GM23338 (cell line): ENCODE measurements at places on chromosomes 6 and 20. TPM values are rescaled to one million over a fixed set of nuclear protein-coding genes. Genes with fewer than 3 reads are reported as not detected.

DNA sequence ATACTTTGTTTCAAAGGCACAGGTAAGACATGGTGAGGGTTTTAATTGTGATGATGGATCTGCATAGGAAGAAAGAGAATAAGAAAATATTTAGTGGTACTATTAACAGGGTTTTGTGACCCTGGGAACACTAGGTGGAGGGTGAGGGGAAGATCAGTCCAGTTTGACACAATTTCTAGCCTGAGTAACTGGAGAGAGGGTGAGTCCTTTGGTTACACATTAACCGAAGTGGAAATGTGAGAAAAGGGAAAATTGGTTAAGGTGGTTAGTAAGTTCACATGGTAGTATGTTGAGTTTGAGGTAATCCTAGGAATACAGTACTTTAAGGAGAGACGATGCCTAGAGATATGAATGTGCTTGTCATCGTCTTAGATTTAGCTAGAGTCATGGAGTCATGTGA, 54.8 kb upstream of the POU3F2 start:
- no peak overlapping the region for H3K27ac ChIP-seq
- DNase-seq: no peak
- no peaks in the 10 kb centered on the region for H3K27me3 ChIP-seq
- H3K4me1 ChIP-seq: peaks cover 13% of the 10 kb centered on the region

GRCh38 chr6:106757267-106757666, 127.9 kb downstream of the QRSL1 start:
- H3K4me3 ChIP-seq: no peak overlapping the region
- no peaks in the 10 kb centered on the region; the same call in 1 of the 2 replicates for H3K4me1 ChIP-seq
- no peaks in the 10 kb centered on the region for H3K27me3 ChIP-seq
- DNase-seq: no peak
- H3K36me3 ChIP-seq: 0 out of 2 replicates have a peak, but pooled peaks cover 8% of the 10 kb centered on the region

DNA sequence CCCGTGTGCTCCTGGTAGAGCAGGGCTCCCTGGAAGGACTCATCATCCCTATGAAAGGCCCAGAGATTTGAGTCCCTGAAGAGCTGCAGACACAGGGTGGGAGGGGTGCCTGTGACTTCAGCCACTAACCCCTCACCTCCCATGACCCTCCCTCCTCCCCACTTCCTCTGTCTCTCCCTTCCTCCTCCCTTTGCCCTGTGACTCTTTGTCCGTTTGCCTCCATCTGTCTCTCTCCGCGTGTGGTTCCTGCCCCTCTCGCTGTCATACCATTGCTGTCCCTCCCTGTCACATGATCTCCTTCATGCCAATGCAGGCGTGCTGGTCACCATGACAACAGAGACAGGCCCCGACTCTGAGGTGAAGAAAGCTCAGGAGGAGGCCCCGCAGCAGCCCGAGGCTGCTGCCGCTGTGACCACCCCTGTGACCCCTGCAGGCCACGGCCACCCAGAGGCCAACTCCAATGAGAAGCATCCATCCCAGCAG, 19.0 kb downstream of the EPB41L1 start:
- no peak overlapping the region for H3K27ac ChIP-seq
- DNase-seq: peak; percentile 88
- peaks cover 20% of the 10 kb centered on the region for H3K4me1 ChIP-seq
- H3K36me3 ChIP-seq: no peaks in the 10 kb centered on the region

DNA sequence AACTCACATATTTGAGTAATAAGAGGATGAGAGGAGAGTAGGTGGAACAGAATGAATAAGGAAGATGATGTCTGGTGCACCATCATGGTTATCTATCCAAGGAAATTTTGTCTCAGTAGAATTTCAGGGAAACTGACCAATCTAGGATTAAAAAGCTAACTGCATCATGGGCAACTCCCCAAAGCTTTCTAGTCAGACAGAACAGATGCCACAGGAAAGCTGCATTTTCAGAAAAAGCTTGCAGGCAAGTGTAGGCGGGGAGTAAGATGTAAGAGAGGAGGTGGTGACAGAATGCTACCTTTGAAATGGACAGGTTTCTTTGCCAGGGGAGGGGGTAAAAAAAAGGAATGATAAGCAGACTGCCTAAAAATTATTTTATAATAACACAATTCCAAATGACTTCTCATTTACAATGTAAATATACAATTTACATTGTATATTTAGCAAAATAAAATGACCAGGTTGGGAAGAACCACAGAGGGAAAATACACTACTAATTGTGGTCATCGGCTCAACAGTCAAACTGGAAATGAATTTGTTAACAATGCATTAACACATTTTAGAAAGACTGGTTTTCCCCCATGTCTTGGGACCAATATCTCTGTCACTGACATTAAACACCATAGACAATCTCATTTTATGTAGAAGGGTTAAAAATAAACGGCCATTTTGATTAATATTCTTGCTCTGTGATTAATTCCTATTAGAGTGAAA, 15.1 kb downstream of the NHSL1 start:
- peak overlapping the region; percentile 84 for H3K27ac ChIP-seq
- H3K4me1 ChIP-seq: peaks cover 45% of the 10 kb centered on the region
- H3K4me3 ChIP-seq: 0 out of 2 replicates have a peak overlapping the region, but pooled peaks have one; percentile 37

Gene EPM2A
- 3.5 and 3.7 TPM in 2 replicates for polyA plus RNA-seq

DNA sequence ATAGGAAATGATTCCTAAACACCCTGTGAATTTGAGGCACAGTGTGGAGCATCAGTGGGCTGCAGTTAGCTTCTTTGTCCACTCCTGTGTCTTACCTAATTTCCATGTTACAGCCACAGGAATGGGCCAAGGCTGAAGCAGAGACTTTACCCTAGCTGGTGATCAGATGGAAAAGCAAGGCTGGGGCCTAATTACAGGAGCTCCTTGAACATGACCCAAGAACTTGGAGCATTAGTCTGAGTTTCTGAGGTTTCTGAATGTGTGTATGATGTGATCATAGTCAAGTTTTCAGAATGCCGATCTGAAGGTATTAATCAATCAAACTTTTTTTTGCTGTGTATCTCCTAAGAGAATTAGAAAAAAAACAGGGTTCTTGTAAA, 18.0 kb downstream of the HECA start:
- no peak for DNase-seq
- no peak overlapping the region for H3K4me3 ChIP-seq
- no peaks in the 10 kb centered on the region for H3K36me3 ChIP-seq
- H3K4me1 ChIP-seq: peaks cover 15% of the 10 kb centered on the region; the same call in 1 of the 2 replicates

GRCh38 chr6:168884646-168885086, 369.0 kb downstream of the THBS2 start:
- peaks cover 5% of the 10 kb centered on the region; the same call in 1 of the 2 replicates for H3K27me3 ChIP-seq
- no peaks in the 10 kb centered on the region for H3K4me1 ChIP-seq
- H3K27ac ChIP-seq: no peak overlapping the region
- H3K4me3 ChIP-seq: peak overlapping the region; percentile 30; the same call in 1 of the 2 replicates

GRCh38 chr20:1879369-1879768, 15.8 kb upstream of the SIRPA start:
- H3K4me1 ChIP-seq: no peaks in the 10 kb centered on the region; the same call in 1 of the 2 replicates
- no peak overlapping the region for H3K4me3 ChIP-seq
- H3K27me3 ChIP-seq: no peaks in the 10 kb centered on the region
- no peak overlapping the region for H3K27ac ChIP-seq
- H3K36me3 ChIP-seq: no peaks in the 10 kb centered on the region

- no peak overlapping the region for H3K27ac ChIP-seq
- no peaks in the 10 kb centered on the region for H3K27me3 ChIP-seq
- no peaks in the 10 kb centered on the region for H3K4me1 ChIP-seq
- no peaks in the 10 kb centered on the region for H3K36me3 ChIP-seq
These were observed 56.1 kb downstream of the NFATC2 start for GRCh38 chr20:51486197-51487005.

- peak; percentile 59 for DNase-seq
- H3K4me3 ChIP-seq: no peak overlapping the region
- no peaks in the 10 kb centered on the region for H3K27me3 ChIP-seq
- H3K27ac ChIP-seq: peak overlapping the region; percentile 45; the same call in 1 of the 2 replicates
These were observed 223.2 kb upstream of the ECI2 start for GRCh38 chr6:4358414-4359107.

DNA sequence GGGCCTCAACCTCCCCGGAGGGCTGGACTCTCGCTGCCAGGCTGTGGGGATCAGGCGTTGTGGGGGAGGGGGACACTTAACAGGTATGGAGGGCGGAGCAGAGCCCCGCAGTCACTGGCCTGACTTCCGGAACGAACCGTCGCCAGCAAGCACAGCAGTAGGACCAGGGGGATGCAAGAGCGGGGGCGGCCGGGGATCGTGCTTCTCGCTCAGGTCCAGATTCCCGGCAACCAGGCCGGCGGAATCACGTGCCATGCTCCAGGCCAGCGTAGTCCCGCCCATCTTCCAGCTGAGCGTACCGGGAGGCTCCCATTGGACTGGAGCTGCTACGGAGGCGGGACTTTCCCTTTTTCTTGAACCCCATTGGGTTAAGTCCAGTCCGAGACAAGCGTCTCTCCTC, 10.0 kb upstream of the POU5F1 start:
- no peaks in the 10 kb centered on the region; the same call in 1 of the 2 replicates for H3K36me3 ChIP-seq
- no peaks in the 10 kb centered on the region for H3K27me3 ChIP-seq
- H3K4me1 ChIP-seq: peaks cover 32% of the 10 kb centered on the region
- DNase-seq: peak; percentile 95

GRCh38 chr6:137490961-137491360, 3.2 kb downstream of the OLIG3 start:
- no peaks in the 10 kb centered on the region for H3K36me3 ChIP-seq
- H3K27me3 ChIP-seq: peaks cover 100% of the 10 kb centered on the region
- H3K27ac ChIP-seq: no peak overlapping the region
- H3K4me3 ChIP-seq: peak overlapping the region; percentile 72
- H3K4me1 ChIP-seq: peaks cover 72% of the 10 kb centered on the region

- H3K4me3 ChIP-seq: no peak overlapping the region
- H3K27ac ChIP-seq: no peak overlapping the region
- no peaks in the 10 kb centered on the region for H3K27me3 ChIP-seq
- DNase-seq: no peak
- H3K4me1 ChIP-seq: peaks cover 46% of the 10 kb centered on the region
- H3K36me3 ChIP-seq: no peaks in the 10 kb centered on the region
These were observed 526.4 kb downstream of the QKI start for GRCh38 chr6:163940705-163941623.

- H3K27me3 ChIP-seq: peaks cover 11% of the 10 kb centered on the region
- peak overlapping the region; percentile 80 for H3K4me3 ChIP-seq
- peaks cover 26% of the 10 kb centered on the region for H3K4me1 ChIP-seq
- H3K36me3 ChIP-seq: no peaks in the 10 kb centered on the region
These were observed 1.1 kb upstream of the PHF10 start for GRCh38 chr6:169725125-169726048.

DNA sequence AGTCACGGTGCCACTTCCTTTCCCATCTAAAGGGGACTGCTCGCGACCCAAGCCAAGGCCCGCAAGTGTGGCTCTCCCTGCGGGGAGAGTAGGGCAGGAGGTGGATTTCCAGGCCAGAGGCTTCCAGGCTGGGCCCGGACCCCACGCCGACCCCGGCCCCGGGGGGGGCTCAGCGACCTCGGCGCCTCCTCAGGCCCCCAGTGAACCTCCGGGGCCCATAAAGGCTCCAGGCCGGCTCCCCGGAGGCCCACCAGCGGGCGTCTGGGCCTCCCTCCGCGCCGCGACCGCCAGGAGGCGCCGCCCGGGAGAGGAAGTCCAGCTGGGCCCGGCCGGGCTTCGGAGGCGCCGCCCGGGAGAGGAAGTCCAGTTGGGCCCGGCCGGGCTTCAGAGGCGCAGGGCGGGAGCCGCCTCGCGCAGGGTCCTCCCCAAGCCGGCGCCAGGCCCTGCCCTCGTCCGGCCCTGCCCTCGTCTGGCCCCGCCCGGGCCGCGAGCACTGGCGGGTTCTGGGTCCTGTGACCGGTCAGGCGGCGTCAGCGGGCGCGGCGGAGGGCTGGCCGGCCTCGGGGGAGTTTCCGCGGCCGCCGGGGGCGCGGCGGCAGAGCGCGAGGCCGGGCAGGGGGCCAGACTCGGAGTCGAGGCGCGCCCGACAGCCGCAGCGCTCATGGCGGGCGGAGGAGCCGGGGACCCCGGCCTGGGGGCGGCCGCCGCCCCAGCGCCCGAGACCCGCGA, at the start of gene RAB32:
RAB32 (plus strand) TSS at position 623 of the 729 bp plus-strand sequence; CDS start at position 662, 39 bp downstream.
- peaks cover 25% of the 10 kb centered on the region for H3K4me1 ChIP-seq
- no peaks in the 10 kb centered on the region for H3K27me3 ChIP-seq
- peak within 1 kb of the TSS; percentile 70 for H3K4me3 ChIP-seq
- H3K27ac ChIP-seq: peak within 1 kb of the TSS; percentile 10; the same call in 1 of the 2 replicates
- peak; percentile 92 for DNase-seq

Gene HMGA1
- polyA plus RNA-seq: 1,386 and 1,411 TPM in 2 replicates

Gene SKIC2
- polyA plus RNA-seq: 21.6 and 24.5 TPM in 2 replicates

DNA sequence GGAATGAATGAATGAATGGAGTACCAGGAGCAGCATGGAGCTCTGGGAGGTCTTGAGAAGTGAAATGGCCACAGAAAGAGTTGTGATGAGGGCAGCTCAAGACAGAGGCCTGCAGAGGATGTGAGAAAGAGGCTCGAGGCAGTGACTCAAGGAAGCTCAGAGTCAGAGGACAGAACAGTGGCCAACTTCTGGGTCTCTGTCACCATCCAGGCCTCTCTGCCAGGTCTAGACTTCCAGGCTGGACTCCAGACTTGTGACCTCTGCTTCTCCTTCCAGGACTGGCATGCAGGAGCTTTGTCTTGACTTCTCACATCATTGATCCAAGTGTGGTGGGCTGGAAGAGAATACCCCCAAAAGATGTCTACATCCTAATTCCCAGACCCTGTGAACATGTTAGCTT, 119.8 kb downstream of the TOX2 start:
- H3K27ac ChIP-seq: no peak overlapping the region
- H3K27me3 ChIP-seq: no peaks in the 10 kb centered on the region
- H3K4me1 ChIP-seq: no peaks in the 10 kb centered on the region

- H3K36me3 ChIP-seq: peaks cover 24% of the 10 kb centered on the region; the same call in 1 of the 2 replicates
- H3K4me3 ChIP-seq: no peak overlapping the region
- no peaks in the 10 kb centered on the region for H3K27me3 ChIP-seq
- H3K27ac ChIP-seq: no peak overlapping the region
These were observed 11.9 kb downstream of the MCM9 start for GRCh38 chr6:118923035-118923434.

- H3K27me3 ChIP-seq: no peaks in the 10 kb centered on the region
- no peak overlapping the region for H3K27ac ChIP-seq
- no peak overlapping the region for H3K4me3 ChIP-seq
- DNase-seq: no peak
- no peaks in the 10 kb centered on the region for H3K4me1 ChIP-seq
- no peaks in the 10 kb centered on the region for H3K36me3 ChIP-seq
These were observed 150.9 kb downstream of the PREX1 start for GRCh38 chr20:48676795-48677460.

Gene CRNKL1
- 20.7 and 27.2 TPM in 2 replicates for polyA plus RNA-seq

- no peak for DNase-seq
- H3K4me3 ChIP-seq: no peak overlapping the region
- no peak overlapping the region for H3K27ac ChIP-seq
- H3K27me3 ChIP-seq: no peaks in the 10 kb centered on the region
- H3K36me3 ChIP-seq: no peaks in the 10 kb centered on the region
- H3K4me1 ChIP-seq: no peaks in the 10 kb centered on the region
These were observed 471.8 kb downstream of the COL12A1 start for GRCh38 chr6:74733830-74734620.

DNA sequence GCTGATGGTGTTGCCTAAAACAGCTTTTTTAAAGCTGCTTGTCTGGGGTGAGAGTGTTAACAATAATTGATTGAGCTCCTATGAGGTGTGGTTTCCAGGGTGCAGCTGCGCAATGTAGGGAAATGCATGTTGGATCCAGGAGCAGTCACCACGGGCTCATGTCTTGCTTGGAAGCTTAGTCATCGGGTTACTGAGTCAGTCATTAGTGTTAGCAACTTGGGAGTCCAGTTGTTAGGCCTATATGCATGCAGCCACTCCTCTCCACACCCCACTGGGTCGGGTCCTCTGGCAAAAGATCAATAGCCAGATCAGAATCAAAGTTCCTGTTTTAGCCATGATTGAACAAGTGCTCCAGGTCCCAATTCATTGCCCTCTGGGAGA, 271.7 kb upstream of the CHD6 start:
- DNase-seq: no peak
- no peak overlapping the region for H3K4me3 ChIP-seq
- no peaks in the 10 kb centered on the region for H3K36me3 ChIP-seq
- H3K4me1 ChIP-seq: no peaks in the 10 kb centered on the region
- no peak overlapping the region for H3K27ac ChIP-seq

GRCh38 chr6:12776291-12776690, 59.7 kb downstream of the PHACTR1 start:
- H3K4me1 ChIP-seq: peaks cover 11% of the 10 kb centered on the region; the same call in 1 of the 2 replicates
- H3K4me3 ChIP-seq: no peak overlapping the region
- no peak overlapping the region for H3K27ac ChIP-seq
- no peaks in the 10 kb centered on the region for H3K36me3 ChIP-seq

Gene ARMC2
- polyA plus RNA-seq: 3.0 and 4.4 TPM in 2 replicates

Gene DEFB126
- not detected in 2 replicates for polyA plus RNA-seq
